Type B pancreatic cell (in vitro differentiated cells): ENCODE measurements at places on chromosomes 3 and 15.

- DNase-seq: no peak
- peaks cover 3% of the 10 kb centered on the region for H3K27me3 ChIP-seq
- no peaks in the 10 kb centered on the region for H3K36me3 ChIP-seq
- no peak overlapping the region for H3K27ac ChIP-seq
- H3K4me3 ChIP-seq: no peak overlapping the region
Measured at GRCh38 chr3:141793476-141794260, 30.5 kb downstream of the GRK7 start.

GRCh38 chr3:45608885-45609284, 14.3 kb downstream of the LIMD1 start:
- H3K27me3 ChIP-seq: no peaks in the 10 kb centered on the region
- no peak for DNase-seq
- peaks cover 19% of the 10 kb centered on the region for H3K4me1 ChIP-seq
- no peak overlapping the region for H3K4me3 ChIP-seq
- peak overlapping the region; percentile 55 for H3K27ac ChIP-seq
- H3K36me3 ChIP-seq: peaks cover 15% of the 10 kb centered on the region

- H3K27ac ChIP-seq: no peak overlapping the region
- H3K27me3 ChIP-seq: no peaks in the 10 kb centered on the region
- no peak for DNase-seq
- no peaks in the 10 kb centered on the region for H3K36me3 ChIP-seq
Measured at GRCh38 chr15:34109797-34110663, 8.1 kb downstream of the PGBD4 start.

GRCh38 chr3:50162034-50162883, 7.1 kb downstream of the SEMA3F start:
- H3K27me3 ChIP-seq: no peaks in the 10 kb centered on the region
- no peak for DNase-seq
- peak overlapping the region; percentile 40 for H3K27ac ChIP-seq
- no peak overlapping the region for H3K4me3 ChIP-seq
- H3K4me1 ChIP-seq: peaks cover 61% of the 10 kb centered on the region
